ENCODE measurements at places on chromosomes 12 and 14.

DNA sequence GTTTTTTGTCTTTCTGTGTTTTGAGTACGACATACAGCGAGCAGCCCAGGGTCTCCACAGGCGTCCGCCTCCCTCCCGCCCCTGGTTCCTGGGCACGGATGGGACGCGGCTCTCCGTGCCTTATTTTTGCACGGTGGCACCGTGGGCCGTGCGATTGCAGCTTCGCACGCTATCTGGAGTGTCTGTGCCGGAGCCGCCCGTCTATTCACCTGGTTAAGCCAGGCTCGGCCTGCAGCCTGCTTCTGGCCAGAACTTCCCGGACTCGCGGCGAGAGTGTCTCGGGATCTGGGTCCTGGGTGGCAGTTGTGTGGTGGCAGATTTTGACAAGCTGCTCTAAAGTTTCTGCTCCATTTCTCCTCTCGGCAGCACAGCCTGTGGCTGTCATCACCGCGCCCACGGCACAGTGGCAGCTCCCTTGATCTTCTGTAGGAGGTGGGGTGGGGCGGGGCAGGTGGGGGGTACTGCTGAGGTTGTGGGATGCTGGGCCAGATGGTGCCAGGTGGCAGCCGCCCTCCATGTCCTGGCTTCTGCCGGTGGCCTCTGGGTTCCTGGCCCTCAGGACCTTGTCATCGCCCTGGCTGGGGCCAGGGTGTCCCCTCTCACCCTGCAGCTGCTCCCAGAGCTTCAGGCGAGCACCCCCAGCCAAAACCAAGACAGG lies 2.9 kb downstream of the MMP17 start:
- DNase-seq = no peak

GRCh38 chr14:100851586-100851916 lies 25.6 kb downstream of the MEG3 start:
- DNase-seq = no peak

GRCh38 chr12:106954462-106955376 lies 988 bp upstream of the TMEM263 start:
- DNase-seq = no peak

DNA sequence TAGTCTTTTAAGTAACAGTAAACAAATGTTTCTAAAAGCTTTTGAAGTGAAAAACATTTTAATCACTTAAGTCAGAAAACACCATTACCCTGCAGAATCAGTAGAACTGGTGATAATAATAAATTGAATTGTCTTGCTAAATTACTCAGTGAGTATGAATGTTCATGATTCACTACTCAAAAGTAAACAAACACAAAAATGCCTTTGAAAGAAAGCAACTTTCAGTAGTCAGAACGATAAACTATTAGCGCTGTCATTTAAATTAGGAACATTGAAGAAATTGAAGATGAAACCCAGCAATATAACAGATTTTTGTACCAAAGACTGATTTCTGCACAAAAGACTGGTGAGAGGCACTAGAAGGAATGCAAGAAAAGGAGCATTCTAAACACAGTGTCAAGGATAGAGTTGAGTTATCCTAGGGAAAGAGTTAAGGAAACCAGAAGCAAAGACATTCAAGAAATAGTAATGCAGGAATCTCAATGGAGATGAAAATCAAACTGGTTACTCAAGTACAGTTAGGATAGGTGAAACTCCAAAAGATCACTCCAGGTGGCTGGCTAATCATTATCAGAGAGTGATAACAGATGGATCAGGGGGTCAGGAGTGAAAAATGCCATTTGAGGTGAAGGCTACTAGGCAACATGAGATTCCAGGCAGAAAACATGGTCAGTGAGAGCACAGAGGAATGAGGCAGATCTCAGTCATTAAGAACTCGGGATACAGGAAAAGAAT lies 77.4 kb upstream of the ALG10 start:
- DNase-seq = no peak

GRCh38 chr12:104682790-104683279 lies 226.1 kb downstream of the CHST11 start:
- no peak for DNase-seq

DNA sequence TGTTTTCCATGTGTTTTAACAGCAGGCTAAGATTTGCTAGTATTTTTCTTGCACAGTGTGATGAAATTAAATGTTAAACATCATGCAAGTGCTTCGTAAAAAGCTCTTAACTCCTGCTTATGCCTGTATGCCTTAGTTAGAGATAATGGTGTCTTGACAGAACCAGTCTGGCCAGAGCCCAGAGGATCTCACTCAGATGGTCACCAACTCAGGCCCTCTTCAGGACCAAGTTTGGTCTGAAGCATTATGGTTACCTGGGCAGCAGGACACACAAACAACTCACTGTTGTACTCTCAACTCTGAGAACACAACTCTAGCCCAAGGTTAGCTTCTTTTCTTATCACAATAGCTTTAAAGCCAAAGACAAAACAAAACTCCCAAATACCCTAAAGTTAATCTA lies 115.4 kb downstream of the KIF21A start:
- no peak for DNase-seq

GRCh38 chr14:99991331-99991730 lies 73.9 kb upstream of the EVL start:
- no peak for DNase-seq

DNA sequence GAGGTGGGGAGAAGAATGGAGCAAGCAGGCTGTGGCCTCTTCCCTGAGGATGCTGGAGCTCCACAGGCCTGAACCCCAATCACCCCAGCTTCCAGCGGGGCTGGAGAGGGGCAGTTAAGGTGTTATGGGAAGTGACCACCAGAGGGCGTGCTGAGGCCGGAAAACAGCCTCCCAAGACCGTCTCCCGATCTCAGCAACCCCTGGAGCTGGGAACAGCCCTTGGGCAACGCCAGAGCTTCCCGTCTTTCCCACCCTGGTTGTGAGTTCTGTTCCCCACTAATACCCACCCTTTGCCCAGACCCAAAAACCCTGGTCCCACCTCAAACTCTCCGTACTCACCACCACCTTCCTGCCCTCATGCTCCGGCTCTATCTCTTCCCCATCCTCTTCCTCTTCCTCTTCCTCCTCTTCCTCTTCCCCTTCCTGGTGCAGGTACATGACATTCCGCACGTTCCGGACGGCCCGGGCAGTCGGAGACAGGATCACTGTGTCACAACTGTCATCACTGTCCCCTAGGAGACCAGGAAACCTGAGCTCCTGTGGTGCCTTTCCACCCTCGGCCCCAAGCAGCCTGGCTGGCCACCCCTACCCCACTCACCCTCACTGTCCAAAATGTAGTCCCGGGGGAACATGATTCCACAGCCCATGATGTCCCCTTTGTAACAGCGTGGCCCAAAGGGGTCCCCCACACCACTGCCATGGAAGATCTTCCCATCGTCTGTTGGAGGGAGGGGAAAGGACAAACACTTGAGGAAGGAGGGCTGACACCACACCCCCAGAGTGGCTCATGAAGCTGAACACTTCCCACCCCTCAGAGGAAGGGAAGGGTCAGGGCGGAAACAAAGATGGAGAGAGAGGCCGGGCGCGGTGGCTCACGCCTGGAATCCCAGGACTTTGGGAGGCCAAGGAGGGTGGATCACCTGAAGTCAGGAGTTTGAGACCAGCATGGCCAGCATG lies 12.9 kb downstream of the SPRYD3 start:
- DNase-seq = peak; percentile 92

DNA sequence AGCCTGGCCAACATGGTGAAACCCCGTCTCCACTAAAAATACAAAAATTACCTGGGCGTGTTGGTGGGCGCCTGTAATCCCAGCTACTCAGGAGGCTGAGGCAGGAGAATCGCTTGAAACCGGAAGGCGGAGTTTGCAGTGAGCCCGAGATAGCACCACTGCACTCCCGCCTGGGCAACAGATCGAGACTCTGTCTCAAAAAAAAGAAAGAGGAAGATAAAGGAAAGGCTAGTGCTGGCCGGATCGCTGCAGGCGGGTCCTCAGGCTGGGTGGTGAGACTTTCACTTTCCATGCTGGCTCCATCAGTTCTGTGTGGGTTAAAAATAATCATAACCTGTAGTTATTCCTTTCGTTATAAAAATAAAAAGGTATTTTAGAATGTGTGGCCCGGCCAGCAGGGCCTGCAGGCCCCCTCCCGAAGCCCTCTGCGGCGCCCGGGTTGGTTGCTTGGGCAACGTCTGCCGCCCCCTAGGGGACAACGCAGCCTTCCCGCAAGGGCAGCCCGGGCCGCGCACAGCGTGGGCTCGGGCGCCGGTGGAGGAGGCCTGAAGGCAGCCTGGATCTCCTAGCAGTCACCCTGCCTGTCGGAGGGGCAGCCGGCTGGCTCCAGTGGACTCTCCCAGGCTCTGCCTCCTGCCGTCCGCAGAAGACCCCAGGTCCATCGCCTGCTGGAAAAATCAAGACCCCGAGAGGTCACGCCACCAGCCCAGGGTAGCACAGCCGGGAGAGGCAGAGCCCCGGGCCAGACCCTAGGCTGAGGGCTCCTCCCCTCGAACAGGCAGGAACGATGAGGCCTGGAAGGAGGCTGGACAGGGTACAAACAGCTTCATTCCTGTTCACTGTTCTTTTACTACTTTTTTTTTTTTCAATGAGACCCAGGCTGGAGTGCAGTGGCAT lies 5.0 kb upstream of the SLC25A47 start:
- DNase-seq = no peak

- no peak for DNase-seq
These were observed 2.8 kb downstream of the TSHR start for GRCh38 chr14:80958226-80958625.

DNA sequence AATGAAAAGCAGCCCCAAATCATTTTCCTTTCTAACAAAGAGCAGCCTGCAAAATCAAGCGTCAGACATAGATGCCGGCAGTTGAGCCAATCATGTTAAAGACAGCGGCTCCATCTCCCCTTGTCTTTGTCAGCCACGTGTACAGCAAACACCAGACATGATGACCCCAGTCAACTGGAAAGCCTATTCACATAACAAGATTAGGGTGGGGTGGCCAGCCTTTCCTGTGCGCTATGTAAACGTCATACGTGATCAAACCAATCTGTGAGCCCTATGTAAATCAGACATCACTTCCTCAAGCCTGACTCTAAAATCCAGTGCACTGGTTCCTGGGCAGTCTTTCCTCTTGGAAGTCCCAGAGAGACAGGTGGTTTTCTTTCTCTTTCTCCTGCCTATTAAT lies 9.9 kb upstream of the FICD start:
- DNase-seq = no peak

Data from osteocyte (in vitro differentiated cells).